Motor neuron (in vitro differentiated cells): ENCODE measurements at places on chromosomes 2 and 18. TPM values are rescaled to one million over a fixed set of nuclear protein-coding genes. Genes with fewer than 3 reads are reported as not detected.

PAX8 gene
- 0.27 and 0.69 TPM in 2 replicates for total RNA-seq

RAB17 gene
- 0.33 and 0.38 TPM in 2 replicates for total RNA-seq

GCC2 gene
- 21.1 and 21.5 TPM in 2 replicates for total RNA-seq

DSC3 gene
- total RNA-seq: 3.4 and 3.7 TPM in 2 replicates

CRYBA2 gene
- total RNA-seq: not detected in 2 replicates

LCT gene
- total RNA-seq: 0.17 and 0.18 TPM in 2 replicates

SKA1 gene
- total RNA-seq: 0.10 and 0.11 TPM in 2 replicates

KCNS3 gene
- 0.74 and 1.1 TPM in 2 replicates for total RNA-seq

RAB6D gene
- 0.46 and 0.47 TPM in 2 replicates for total RNA-seq

SEPTIN10 gene
- total RNA-seq: 33.7 and 36.9 TPM in 2 replicates

C2orf81 gene
- 3.5 and 5.8 TPM in 2 replicates for total RNA-seq

IL1RN gene
- total RNA-seq: 1.1 and 1.3 TPM in 2 replicates

SLC4A5 gene
- 3.3 and 4.6 TPM in 2 replicates for total RNA-seq

NYAP2 gene
- 0.13 and 0.58 TPM in 2 replicates for total RNA-seq

GRCh38 chr2:216051350-216051749 is 30.3 kb downstream of the PECR start:
- ATAC-seq: no peak

DNA sequence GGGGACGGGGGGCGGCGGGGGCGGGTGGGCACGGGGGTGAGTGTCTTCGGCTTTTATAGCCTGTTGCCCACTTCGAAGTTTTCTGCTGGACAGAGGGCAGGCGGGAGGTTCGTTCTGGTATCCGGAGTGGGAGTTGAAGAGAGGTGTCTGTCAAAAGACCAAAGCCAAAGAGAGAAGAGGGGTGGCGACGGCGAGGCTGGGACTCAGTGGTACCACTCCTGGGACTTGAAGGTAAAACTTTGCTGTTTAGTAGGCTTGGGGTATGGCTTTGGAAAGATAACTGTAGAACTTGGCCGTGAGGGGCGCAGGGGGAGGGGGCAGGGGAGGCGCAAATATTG is 215.8 kb upstream of the DTNA start:
- ATAC-seq: no peak

DNA sequence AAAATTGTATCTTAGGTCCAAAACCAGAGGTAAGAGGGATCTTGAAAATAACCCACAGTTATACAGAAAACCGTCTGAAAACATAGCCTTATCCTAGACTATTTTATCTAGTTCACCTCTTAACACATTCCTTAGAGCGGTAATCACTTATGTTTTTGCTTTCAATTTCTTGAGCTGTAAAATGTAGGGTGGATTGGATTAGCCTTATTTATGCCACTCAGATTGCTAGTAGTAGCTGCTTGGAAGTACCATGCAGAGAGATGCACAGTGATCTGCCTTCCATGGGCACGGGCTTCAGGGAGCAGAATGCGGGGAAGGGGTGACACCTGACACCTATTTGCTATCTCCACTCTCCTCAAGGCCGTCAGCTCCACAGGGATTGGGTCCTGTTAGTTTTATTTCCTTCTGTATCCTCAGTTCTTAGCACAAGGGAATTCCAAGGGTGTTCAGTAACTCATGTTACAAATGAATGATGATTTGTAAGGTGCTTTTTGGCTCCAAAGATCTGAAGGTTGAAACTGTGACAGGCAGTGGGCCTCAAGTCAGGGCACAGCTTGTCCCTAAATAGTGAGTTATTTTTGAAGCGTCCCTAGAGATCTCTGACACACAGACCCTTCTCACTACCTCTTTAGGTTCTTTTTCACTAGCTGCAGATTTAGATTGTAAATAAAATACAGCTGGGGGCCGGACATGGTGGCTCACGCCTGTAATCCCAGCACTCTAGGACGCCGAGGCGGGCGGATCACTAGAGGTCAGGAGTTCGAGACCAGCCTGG is 64.0 kb upstream of the PMAIP1 start:
- ATAC-seq: no peak

DNA sequence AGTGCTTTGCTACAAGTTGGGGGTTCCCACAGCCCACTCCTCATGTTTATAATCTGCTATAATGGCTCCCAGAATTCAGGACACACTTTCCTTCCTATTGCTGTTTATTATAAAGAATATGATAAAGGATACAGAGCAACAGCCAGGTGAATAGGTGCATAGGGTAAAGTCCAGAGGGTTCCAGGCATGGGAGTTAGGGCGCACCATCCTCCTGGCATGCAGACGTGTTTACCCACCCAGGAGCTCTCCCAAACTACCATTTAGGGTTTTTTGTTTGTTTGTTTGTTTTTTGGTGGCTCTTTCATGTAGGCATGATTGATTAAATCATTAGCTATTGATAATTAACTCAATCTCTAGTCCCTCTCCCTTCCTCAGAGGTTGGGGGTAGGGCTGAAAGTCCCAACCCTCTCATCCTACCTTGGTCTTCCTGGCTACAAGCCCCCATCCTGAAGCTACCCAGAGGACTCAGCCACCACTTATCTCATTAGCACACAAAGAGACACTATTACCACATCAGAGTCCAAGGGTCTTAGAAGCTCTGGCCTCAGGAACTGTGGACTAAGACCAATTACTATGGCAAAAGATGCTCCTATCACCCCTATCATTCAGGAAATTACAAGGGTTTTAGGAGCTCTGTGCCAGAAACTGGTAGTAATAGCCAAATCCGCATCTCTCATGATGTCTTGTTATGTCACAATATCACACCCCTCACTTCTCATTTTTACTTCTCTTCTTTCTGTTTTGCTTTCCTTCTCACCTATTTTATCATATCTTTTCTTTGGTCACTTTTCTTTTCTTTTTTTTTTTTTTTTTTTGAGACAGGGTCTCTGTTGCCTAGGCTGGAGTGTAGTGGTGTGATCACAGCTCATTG is 154.9 kb upstream of the TTC39C start:
- no peak for ATAC-seq

- ATAC-seq: no peak
Measured at GRCh38 chr2:74149570-74150319, 2.0 kb upstream of the BOLA3 start.

DNA sequence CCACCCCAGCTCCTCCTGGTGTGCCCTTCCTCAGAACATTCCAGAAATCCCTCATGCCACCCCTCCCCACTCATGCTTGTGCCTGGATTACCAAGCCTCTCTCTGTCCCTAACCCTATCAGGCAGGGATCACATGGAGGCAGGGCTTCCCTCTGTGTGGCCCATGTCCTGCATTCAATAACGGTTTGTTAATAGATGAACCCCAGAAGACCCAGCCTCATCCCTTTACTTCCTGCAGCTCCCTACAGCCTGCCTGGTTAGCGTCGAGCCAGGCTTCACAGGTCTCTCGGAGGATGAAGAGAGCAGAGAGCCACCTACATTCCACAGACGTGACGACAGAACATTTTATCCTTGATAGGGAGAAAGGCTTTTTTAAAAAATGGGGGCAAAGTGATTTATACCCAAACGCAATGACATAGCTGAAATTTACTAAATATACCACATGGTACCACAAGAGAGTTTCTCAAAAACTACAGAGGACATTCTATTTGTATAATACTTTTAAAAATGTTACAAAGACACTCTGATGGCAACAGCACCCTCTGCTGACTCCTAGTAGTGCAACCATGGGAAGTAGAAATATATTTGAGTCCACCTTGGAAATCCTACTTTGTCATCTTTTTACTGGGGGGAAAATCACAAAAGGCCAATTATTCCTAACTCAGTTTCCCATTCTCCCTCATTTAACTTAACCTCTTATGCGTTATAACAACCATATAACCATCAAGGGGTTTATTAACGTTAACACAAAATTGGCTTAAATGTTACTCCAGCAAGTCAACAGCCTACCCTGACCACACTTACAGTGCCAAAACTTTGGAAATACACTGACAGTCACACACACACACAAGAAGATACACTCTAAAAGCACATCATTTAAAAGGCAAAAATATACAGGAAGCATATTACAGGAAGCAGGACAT is 30.7 kb downstream of the FBXO15 start:
- ATAC-seq: peak; percentile 59

DNA sequence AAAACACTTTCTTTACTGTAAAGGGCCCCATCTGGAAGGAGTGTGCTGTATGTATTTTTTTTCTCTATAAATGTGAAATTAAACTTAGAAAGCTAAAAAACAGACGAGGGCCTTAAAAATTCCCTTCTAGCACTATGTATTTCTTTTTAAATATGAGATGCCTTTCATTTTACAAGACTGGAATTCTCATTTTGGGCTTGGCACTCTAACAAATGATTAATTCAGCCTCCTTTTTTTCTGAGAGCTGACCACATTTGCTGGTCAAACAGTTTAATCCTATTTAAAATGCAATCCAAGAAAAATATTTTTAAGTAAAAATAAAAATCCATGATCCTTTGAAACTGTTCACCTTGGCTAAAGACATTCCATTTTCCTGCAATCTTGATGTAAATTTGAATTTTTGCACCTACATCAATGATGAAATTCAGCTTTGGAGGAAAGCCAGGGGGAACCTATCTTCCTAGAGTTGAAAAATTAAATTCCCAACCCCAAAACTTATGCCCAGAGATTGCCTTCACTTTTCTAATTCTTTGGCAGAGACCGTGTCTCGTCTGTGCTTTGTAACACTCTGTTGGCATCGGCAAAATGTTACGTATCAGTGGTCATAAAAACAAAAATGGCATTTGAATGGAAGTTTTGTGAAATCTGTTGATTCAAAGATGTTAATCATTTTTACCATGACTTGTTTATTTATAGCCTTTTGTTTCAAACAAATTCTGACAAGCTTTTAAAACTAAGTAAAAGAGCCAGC is 284.5 kb downstream of the ZNF521 start:
- no peak for ATAC-seq

DNA sequence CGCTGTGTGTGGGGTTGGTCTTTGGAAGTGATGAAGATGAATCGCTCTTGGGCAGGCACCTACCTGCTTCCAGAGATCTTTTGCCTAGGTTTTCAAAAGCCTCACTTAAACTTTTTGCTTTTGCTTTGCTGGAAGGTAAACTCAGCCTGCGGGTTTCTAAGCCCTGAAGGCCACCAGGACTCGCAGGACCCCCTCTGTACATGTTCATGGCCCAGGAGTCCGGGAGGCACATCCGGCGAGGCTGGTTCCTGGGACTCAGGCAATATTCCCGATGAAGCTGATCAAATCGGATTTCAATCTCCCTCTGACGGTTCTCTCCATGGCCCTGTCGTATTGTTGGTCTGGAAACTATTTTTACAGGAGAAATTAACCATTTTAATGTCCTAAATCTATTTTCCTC is 13.2 kb downstream of the HJURP start:
- ATAC-seq: no peak

DNA sequence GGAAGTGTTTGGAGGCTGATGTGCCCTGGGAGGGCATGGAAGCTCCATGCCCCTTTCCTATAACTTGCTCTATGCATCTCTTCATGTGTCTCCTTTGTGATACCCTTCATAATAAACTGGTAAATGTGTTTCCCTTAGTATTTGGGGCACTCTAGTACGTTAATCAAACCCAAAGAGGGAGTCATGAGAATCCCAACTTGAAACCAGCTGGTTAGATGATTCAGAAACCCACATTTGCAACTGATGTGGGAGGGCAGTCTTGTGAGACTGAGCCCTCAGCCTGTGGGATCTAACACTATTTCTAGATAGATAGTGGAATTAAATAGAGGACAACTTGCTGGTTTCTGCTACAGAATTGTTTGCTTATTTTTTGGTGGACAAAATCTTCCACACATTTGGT is 20.3 kb downstream of the ANKRD30B start:
- ATAC-seq: no peak

- ATAC-seq: no peak
Measured at GRCh38 chr2:47307066-47307465, 95.9 kb upstream of the MSH2 start.

DNA sequence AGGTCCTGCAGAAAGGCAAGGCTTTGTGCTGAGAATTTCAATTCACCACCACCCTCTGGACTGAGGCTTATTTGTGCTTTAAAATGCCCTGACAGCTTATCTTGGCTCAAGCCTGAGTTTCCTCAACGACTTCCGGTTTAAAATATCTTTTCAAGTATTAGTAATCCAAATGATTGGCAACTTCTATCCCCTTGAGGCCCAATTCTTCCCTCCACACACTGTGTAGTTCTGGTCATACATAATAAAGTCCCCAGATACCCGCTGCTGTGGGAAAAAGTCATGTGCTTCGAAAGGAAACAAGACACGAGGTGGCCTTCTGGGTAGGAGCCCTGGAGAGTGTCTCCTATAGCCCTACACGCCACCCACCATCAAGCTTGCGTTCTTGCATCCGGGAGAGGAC is 393.4 kb downstream of the ALK start:
- no peak for ATAC-seq

- no peak for ATAC-seq
Measured at GRCh38 chr2:9385841-9386240, 37.5 kb downstream of the ITGB1BP1 start.

- ATAC-seq: no peak
Measured at GRCh38 chr18:42813570-42813969, 301.9 kb downstream of the RIT2 start.

DNA sequence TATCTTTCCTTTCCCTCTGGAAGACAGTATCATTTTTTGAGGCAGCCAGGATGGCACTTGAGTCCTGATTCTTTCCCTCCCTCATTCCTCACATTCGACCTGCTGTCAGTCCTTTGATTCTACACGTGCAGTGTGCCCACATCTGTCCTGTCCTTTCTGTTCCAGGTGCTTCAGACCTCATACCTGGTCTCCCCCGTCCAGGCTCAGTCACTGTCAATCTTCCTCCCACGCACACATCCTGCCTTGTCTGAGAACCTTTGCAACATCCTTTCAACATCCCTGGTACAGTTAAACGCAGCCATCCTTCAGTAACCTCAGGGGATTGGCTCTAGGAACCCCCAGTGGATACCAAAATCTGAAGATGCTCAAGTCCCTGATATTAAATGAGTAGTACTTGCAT is 10.1 kb downstream of the BCL2 start:
- no peak for ATAC-seq

DNA sequence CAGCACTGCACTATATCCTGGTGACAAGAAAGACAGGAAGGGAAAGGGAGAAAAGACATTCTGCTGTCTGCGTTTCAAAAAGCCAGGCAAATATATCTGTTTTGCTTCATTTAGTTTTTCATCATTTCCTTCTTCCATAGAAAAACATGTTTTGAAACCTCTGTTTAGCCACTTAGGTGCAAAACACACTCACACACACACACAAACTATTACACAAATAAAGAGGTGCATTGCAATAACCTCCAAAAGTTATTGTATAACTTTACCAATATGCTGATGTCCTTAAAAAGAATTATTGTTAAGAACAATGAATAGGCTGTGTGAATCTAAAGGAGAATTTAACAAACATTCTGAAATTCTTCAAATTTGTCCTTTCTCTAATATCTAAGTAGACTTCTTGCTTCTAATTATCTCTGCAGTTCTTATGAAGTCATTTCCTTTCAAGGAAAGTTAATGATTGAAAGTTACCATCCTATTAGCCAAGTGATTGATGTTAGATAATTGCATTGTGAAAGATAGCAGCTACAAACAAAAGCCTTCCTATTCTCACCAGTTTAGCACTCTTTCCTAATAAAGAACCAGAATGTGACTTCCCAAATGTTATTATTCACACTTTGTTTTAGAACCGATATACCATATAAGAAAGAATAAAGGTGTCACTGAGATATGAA is 516.7 kb downstream of the KCNJ3 start:
- ATAC-seq: no peak
